ENCODE measurements at places on chromosomes 6 and 20. TPM values are rescaled to one million over a fixed set of nuclear protein-coding genes. Genes with fewer than 3 reads are reported as not detected.
A peak's percentile ranks its signal among the peaks of the same experiment; 100 is the strongest.

GRCh38 chr20:16714242-16714641 lies 15.6 kb upstream of the SNRPB2 start:
- DNase-seq: no peak

DNA sequence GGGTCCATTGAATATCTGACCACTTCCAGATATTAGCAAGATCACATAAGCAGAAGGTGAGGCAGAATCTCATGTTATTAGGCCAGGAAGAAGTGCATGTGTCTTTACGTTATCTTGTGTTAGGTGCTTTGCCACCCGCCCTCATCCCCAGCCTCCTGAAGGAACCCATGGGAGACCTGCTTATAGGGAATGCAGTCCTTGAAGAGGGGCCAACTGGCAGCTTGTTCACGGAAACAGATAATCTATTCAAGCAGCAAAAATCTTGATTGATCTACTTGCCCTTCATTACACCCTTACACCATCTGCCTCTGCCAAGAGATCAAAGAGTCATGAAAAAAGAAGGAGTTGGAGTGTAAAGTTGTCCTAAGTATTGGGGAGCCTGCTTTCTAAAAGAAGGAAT lies 576.4 kb downstream of the HTR1B start:
- DNase-seq: no peak

- peak; percentile 87 for DNase-seq
Measured at GRCh38 chr6:41027799-41028560, 11.0 kb downstream of the UNC5CL start.

DNA sequence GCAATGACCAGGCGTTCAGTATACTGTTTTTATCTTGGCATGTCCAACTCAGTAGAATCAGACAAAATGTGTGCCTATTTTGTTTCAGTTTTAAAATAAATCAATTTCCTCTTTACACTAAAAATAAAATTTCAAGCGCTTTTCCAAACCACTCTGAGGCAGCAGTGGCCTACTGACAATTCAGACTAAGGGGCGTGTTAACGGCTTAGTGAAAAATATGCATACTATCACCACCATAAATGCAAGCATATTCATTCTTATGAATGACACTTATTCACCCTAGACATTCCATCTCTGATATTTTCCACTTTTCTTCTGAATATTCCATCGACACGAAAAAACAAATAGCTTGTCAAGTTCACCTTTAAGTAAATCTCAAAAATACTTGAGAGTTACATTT lies 7.5 kb downstream of the TBX18 start:
- DNase-seq: no peak

GRCh38 chr20:31811796-31812728 lies 7.1 kb upstream of the MYLK2 start:
- DNase-seq: peak; percentile 81

The NEDD9 gene
- 0.33 TPM for total RNA-seq

The SDC4 gene
- total RNA-seq: 53.4 TPM
